PC-3 (cell line): ENCODE measurements at places on chromosomes 5 and 9. TPM values are rescaled to one million over a fixed set of nuclear protein-coding genes. Genes with fewer than 3 reads are reported as not detected.

Gene LHX3
- not detected in 2 replicates for total RNA-seq

GRCh38 chr9:109253637-109254284 lies 67.1 kb downstream of the EPB41L4B start:
- peak; percentile 93 for DNase-seq

Gene TICAM2
- 3.9 and 5.0 TPM in 2 replicates for total RNA-seq

- no peak for DNase-seq
These were observed 31.1 kb downstream of the MRPS27 start for GRCh38 chr5:72288924-72289323.

- DNase-seq: peak; percentile 19
These were observed 91.8 kb upstream of the TXNDC8 start for GRCh38 chr9:110429453-110429852.

- no peak for DNase-seq
These were observed 5.1 kb downstream of the PITX1 start for GRCh38 chr5:135028791-135029476.

- no peak for DNase-seq
These were observed 183.2 kb upstream of the DAB2 start for GRCh38 chr5:39608024-39608423.

DNA sequence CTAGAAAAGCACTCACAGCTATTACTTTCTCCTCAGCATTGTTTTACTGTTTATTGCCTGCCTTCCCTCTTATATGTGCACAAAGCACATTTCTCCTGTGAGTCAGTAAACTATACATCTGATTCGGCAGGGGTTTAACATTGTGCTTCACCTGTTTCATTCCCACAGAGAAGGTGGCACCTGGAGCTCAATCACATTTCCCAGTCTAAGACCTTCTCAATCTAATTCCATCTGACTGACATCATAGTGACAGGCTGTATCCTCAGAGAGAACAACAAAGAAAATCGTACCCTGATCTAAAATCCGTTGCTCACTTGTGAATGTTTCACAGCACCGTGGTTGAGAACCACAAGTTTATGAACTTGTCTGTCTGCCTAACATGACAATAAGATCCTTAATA lies 92.4 kb upstream of the CAST start:
- no peak for DNase-seq
